ENCODE measurements at places on chromosomes 1 and 21.

DNA sequence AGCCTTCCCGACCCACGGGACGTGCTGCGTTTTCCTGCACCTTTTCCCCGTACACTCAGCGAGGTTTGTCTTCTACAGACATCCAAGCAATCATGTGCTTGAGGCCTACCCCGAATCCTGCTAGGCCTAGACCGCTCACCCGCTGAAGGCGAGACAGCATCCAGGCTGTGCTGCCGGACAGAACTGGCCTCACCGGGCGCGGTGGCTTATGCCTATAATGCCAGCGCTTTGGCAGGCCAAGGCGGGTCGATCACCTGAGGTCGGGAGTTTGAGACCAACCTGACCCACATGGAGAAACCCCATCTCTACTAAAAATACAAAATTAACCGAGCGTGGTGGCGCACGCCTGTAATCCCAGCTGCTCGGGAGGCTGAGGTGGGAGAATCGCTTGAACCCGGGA lies 54.1 kb downstream of the ECE1 start:
- DNase-seq = no peak

- no peak for DNase-seq
These were observed 11.5 kb upstream of the LRRC8B start for GRCh38 chr1:89512996-89513720.

DNA sequence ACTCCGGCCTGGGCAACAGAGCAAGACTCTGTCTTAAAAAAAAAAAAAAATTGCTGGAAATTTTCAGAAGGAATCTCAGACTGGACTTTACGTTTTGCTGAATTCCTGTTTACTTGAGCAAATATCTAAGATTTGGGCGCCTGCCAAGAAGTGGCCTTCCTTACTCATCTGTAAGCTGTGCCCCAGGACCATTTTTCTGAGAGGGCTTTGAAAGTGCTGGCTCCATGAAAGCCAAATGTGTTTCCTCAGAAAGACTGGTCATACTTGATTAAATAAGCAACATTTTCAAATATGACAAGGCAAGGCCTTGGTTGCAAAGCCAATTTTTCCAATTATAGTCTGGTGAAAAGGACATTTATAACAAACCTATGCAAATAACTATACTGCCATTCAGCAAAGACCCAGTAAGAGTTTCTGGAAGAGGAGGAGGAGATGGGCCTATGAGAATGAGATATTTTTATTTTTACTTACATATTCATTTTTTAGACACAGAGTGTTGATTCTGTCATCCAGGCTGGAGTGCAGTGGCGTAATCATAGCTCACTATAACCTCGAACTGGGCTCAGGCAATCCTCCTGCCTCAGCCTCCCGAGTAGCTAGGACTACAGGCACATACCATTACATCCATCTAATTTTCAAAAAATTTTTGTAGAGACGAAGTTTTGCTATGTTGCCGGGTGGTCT lies 56.3 kb upstream of the HTR1D start:
- no peak for DNase-seq

GRCh38 chr21:37654596-37654995 lies 261.7 kb downstream of the KCNJ6 start:
- no peak for DNase-seq

GRCh38 chr1:180854001-180854400 lies 58.7 kb upstream of the KIAA1614 start:
- DNase-seq = no peak

- DNase-seq = no peak
These were observed 525 bp downstream of the RYR2 start for GRCh38 chr1:237042526-237042891.

DNA sequence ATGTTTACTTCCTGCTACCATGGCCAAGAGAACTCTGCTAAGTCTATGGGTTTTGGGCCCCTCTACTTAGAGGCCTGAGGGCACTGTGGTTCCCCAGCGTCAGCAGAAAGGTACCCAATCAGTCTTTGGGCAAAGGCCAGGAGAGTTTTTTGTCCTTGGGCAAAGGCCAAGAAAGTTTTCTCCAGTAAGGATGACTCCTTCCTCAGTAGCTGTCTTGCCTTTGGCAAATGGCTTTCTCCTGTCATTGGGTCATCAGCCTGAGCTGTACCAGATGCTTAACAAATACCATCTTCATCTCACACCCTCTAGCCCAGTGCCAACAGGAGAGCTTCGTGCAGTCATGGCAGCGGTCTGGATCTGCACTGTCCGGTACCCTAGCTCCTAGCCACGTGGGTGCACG lies 199.3 kb upstream of the TMEM51 start:
- no peak for DNase-seq

- no peak for DNase-seq
These were observed 208.4 kb upstream of the CAMK1G start for GRCh38 chr1:209375097-209375496.

DNA sequence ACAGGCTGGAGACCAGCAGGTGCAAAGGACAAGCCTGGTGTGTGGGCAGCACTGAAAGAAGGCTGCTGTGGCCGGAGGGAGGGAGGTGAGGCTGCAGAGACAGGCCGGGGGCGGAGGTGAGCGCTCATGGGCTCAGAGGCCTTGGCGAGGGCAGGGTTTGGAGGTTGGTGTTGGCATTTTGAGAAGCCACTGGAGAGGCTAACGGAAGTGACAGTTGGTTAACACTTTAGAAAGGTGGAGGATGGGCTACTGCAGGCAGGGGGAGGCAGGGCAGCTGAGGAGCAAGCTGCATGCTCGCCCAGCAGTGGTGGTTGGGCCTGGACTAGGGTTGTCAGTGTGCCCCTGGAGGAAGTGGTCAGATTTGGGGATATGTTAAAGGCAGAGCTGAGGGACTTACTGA lies 37.5 kb downstream of the QSOX1 start:
- DNase-seq = no peak

DNA sequence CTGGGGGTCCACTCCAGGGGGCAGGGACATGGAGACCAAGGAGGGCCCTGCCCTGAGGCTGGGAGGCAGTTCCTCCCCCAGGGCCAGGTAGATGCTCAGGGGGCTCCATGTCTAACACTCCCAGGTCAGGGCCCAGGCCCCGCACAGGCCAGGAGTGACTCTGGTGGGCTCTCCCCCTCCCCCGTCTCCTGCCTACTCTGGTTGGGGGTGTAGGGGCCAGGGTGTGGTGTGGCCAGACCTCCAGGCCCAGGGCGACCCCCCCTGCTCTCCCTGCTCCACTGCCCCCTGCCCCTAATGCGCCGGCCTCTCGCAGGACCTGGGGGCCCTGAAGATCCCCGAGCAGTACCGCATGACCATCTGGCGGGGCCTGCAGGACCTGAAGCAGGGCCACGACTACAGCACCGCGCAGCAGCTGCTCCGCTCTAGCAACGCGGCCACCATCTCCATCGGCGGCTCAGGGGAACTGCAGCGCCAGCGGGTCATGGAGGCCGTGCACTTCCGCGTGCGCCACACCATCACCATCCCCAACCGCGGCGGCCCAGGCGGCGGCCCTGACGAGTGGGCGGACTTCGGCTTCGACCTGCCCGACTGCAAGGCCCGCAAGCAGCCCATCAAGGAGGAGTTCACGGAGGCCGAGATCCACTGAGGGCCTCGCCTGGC lies 19.7 kb upstream of the CCDC27 start:
- no peak for DNase-seq

DNA sequence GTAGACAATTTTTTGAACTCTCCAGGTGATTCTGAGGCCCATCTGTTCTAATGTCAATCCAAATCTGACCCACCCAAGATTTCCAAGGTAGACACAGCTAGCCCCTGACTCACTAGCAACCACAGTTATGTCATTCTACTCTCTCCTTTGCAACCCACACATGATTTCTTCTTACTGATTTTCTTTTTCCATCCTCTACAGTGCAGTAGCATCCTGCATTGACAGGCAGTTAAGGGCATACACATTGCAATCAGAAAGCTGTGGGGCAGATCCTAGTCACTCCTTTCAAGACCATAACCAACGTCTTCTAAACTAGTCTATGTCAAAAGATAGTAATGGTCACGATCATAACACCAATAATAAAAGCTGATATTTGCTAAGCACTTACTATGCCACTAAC lies 54.2 kb downstream of the JAK1 start:
- no peak for DNase-seq

- no peak for DNase-seq
These were observed 633.5 kb downstream of the KIF26B start for GRCh38 chr1:245788269-245788668.

- DNase-seq = no peak
These were observed 1.1 kb upstream of the EPHA2 start for GRCh38 chr1:16156848-16157495.

DNA sequence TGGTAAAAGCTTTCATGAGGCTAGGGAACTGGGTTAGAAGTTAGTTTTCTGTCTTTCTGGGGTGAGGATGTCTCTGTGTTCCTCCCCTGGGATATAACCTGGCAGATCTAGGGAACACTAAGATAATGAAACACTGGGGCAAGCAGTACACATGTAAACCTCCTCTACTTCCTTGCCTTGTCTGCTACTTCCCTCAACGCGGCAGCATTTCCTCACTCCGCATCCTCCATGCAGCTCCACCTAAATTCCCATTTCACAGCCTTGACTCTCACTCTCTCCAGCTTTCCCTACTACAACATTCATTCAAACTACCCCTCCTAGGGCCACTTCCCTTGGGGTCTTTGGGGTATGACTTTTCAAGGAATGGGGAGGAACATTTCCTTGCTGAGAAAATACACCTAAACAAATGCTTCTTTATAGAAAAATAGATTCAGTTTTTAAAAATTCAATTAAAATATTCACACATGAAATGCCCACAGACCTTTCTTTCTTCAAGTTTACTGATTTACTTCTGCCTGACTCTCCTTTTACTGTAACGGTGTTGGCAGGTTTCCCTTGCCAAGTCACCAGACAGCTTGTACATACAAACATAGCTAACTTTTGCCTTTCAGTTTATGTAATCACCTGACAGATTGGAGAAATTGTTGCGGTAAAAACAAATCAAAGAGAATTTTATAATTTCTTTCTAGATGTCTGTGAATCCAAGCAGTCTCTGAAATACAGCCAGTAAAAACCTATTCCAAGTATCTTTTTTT lies 90.1 kb downstream of the TNFSF18 start:
- no peak for DNase-seq

DNA sequence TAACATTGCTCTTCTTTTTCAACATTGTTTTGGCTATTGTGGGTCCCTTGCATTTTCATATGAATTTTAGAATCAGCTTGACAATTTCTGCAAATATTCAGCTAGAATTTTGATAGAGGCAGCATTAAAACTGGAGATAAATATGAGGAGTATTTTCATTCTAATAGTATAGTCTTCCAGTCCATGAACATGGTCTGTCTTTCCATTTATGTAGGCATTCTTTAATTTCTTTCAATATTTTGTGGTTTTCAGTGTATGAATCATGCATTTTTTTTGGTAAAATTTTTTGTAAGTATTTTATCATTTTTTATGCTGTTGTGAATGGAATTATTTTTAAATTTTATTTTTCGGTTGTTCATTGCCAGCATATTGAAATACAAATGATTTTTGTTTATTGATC lies 97.2 kb downstream of the DNAH14 start:
- DNase-seq = no peak

DNA sequence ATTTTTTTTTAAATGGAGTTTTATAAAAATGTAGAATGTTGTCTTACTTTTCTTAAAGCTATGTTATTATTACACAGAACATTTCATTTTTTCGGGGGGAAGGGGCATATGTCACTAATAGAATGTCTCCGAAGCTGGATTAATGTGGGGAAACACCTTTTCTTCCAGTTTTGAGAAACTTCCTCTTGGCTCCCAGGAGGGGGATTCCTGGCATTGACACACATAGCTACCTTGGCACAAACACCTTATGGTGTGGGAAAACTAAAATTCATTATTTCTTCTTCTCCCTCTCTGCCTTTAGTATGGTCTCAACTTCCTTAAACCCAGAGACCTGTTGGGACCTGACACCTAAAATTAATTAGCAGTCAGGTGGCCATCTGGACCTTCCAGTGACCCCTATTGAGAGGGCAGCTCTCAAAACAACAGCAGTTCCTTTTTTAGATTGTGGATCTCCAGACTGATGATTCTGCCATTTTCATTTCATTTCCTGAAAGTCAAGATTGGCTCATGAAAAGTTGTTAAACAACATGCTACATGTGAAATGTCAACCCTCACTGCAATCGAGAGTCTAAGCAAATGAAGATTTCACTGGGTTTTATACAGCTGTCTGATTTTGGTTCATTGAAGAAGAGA lies 70.1 kb upstream of the EDEM3 start:
- DNase-seq = no peak

- DNase-seq = no peak
These were observed 403.4 kb downstream of the PTPRC start for GRCh38 chr1:199042193-199042592.

DNA sequence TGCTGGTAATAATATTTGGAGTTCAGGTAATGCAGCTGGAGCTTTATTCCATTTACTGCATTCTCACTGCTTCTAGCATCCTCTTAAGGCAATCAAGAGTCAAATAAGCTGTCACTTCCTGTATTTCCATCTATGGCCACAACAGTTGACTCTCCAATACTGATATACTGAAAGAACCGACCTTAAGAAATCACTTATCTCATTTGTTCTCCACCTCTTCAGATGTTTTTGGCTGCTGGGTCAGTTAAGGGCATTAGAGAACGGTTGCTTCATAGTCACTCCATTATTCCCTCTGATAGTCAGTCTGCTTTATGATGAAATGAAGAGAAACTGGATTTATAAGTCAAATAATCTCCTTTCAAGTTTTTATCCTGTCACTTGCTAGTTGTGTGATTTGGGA lies 14.2 kb upstream of the RGS4 start:
- no peak for DNase-seq

DNA sequence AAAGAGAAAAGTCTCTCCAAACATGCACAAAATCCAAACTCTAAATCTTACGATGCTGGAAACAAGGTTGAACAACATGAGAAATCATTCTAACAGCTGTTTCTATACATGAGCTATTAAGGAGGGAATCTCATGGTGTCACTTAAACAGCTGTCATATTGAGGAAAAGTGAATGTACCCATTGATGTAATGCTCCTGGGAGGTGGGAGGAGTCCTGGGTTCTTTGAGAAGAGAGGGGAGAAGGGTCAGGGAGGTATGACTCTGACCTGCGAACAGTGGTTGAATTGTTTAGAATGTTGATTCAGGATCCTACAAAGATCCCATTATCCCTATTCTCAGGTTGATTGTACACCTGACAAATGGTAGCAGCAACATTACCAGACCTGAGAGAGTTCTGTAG lies 49.3 kb downstream of the ZC3H11B start:
- DNase-seq = no peak

DNA sequence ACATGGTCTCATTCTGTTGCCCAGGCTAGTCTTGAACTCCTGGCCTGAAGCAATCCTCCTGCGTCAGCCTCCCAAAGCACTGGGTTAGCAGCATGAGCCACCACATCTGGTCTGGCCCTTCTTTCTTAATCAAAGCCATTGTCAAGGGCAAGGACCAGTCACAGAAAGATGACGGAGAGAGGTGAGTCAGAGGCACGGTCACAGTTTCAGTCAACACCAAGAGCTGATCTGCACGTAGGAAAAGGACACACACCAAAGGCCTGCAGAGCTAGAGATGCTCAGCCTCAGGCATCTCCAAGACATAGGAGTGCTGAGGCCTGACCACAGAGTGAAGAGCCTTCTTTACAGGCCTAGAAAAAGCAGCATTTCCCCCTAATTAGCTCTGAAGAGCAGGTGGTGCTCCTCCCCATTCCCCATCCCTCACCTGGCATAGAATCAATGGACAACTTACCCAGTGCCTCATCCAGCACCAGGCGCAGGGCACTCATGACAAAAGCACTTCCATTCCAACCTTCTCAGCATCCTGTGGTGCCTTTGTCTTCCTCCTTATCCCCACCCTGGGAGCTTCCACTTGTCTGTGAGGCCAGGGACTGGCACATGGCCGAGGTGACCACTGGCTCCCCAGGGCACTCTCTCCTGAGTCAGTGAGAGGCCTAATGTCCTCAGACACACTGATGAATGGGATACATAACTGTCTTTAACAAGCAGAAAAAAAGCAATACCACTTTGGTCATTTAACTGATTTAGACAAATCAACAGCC lies 139.8 kb downstream of the AJAP1 start:
- no peak for DNase-seq
